ENCODE measurements at places on chromosomes 2 and 18.
A peak's percentile ranks its signal among the peaks of the same experiment; 100 is the strongest.

GRCh38 chr18:21257386-21257785 lies 15.4 kb downstream of the GREB1L start:
- DNase-seq, result peak; percentile 72

DNA sequence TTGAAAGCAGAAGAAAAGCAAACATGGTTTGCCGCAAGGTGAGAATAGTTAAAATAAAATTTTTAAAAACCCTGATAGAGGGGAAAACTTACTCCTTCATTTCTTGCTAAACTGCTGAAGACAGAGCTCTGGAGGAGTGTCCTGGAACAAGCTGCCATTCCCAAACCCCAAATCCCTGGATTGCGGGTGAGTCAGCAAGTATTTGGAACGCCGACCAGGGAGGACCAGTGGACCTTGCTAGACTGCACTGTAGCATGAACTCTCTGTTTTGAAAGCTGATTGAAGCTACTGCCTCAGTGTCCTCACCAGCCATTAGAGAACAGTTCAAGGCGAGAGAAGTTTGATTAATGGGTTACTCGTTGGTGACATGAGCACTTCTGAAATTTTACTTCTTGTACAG lies 99.4 kb upstream of the RASGRP3 start:
- DNase-seq, result peak; percentile 65

DNA sequence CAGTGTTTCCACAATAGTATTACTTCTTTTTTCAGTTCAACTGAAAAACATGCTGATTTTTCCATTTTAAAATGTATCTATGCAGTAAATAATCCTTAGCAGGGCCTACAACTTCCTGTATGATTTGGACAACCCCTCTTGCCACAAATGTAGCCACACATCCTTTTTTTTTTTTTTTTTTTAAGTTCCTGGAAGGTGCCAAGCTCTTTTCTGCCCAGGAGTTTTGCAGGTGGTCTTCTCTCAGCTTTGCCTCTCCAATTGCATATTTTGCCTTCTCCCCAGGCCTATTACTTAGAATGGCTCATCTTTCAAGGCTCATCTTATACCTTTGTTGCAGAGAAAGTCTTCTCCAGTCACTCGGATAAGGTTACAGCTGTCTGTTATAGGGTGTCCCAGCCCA lies 11.6 kb downstream of the KLHL14 start:
- DNase-seq, result no peak

DNA sequence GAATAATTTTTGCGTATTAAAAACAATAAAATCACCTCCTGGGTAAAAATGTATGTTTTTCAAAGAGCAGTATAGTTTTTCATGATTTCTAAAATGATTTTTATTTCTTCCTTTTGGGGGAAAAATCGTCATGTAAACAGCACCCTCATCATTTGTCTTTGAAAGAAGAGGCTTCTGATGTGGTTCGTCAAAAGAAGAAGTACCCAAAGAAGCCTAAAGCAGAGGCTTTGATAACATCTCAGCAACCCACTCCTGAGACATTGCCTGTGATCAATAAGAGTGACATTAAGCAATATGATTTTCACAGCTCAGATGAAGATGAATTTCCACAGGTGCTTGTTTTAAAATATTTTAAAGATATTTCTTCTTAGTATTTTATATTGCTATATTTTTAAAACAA lies 110.2 kb upstream of the KIF5C start:
- DNase-seq, result no peak

GRCh38 chr18:76885001-76885400 lies 62.6 kb downstream of the ZNF236 start:
- DNase-seq, result no peak

- peak; percentile 77 for DNase-seq
These were observed 725 bp downstream of the FBXO48 start for GRCh38 chr2:68466361-68466777.

- DNase-seq, result peak; percentile 33
These were observed 258.8 kb downstream of the CYP26B1 start for GRCh38 chr2:71888751-71889445.

DNA sequence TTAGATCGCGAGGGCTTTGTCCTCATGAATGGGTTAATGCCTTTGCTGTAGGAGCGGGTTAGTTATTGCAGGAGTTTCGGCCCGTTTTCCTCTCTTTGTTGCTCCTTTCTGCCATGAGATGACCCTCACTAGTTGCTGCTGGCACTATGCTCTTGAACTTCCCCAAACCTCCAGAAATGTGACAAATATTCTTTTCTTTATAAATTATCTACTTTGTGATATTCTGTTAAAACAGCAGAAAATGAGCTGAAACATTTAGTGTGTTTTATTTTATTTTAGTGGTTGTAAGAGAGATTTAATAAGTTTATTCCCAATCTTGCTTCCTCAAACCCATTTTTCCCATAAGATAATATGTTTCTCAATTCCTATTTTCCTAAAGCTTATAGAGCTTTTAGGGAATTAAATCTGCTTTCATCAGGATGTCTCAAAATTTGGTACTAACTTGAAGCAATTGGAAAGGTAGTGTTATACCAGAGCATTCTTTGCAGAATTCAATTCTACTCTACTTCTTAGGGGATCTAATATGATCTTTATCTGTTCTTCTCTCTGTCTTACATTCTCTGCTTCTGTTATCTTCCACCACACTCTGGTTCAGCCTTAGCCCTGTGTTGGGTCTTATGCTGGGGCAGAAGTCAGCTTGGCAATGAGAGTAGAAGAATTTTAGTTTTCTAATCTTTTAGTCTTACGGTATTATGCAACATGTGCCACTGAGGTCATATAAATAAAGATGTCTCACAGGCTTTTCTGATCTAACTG lies 23.1 kb downstream of the DDX1 start:
- DNase-seq, result no peak

GRCh38 chr2:188785490-188785889 lies 188.7 kb upstream of the COL3A1 start:
- peak; percentile 78 for DNase-seq

DNA sequence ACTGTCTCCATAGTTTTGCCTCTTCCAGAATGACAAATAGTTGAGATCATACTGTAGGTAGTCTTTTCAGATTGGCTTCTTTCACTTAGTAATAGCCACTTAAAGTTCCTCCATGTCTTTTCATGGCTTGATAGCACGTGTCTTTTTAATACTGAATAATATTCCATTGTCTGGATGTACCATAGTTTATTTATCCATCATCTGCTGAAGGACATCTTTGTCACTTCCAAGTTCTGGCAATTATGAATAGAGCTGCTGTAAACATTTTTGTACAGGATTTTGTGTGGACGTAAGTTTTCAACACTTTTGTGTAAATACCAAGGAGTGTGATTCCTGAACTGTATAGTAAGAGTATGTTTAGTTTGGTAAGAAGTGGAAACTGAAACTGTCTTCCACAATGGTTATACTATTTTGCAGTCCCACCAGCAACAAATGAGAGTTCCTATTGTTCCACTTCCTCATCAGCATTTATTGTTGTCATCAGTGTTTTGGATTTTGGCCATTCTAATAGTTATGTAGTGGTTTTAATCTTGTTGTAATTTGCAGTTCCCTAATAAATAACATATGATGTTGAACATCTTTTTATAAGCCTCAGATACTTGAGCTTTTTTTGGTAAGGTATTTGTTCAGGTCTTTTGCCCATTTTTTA lies 18.9 kb downstream of the LTBP1 start:
- no peak for DNase-seq

- DNase-seq, result no peak
These were observed 1420.1 kb upstream of the NXPH2 start for GRCh38 chr2:140200307-140200706.

- no peak for DNase-seq
These were observed 112.3 kb downstream of the GALNT1 start for GRCh38 chr18:35693829-35694228.

- no peak for DNase-seq
These were observed 10.3 kb upstream of the INO80C start for GRCh38 chr18:35508030-35508429.

DNA sequence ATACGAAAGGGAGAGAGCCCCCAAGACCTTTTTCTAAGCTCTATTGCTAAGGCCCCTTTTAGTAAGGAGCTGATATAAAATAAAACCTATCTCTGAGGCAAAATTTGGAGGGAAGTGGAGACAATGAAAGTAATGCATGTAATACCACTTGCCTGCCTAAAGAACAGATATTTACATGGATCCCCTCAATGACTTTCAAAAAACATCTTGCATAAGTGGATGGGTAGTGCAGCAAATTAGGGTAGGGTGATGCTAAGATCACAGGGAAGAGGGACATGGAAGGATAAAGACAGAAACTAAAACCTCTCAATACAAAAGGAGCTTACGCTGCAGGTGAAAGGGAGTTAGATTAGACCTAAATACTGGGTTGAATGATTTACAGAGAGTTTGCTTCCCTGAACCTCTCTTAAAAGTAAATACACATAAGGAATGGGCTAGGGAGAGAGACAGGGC lies 1.1 kb downstream of the ZNF513 start:
- no peak for DNase-seq

- no peak for DNase-seq
These were observed 45.6 kb downstream of the GPC1 start for GRCh38 chr2:240480834-240481623.

DNA sequence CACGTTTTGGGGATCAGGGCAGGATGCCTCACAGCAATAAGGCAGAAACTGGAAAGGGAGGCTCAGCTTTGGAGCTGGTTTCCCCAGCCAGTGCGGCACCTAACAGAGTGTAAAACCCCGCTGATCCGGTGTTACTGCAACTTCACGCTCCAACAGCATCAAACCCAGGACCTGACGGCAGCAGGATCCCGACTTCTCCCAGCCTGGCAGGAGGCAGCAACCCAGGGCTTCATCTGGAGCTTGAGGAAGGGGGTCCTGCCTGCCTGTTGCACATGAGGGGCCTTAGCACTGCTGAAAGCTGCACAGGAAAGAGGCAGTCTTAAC lies 209.8 kb downstream of the MGAT5 start:
- DNase-seq, result no peak

DNA sequence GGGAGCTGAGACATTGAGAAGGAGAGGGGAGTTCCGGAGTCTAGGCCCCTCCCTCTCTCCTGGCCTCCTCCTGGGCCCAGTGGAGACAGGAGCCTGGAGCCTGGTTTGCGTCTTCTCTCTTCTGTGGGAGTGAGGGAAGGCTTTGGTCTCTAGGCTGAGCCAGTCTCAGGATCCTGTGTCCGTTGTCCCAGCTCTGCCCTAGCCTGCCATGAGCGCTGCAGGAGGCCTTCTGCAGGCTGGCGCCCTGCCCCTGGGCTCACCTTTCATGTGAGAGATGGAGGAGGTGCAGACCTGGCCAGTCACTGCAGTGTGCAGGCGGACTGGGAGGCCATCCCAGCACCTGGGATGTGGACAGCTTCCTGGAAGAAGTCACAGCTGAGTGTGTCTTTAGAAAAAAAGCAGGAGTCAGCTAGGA lies 8.7 kb downstream of the IMPA2 start:
- no peak for DNase-seq

DNA sequence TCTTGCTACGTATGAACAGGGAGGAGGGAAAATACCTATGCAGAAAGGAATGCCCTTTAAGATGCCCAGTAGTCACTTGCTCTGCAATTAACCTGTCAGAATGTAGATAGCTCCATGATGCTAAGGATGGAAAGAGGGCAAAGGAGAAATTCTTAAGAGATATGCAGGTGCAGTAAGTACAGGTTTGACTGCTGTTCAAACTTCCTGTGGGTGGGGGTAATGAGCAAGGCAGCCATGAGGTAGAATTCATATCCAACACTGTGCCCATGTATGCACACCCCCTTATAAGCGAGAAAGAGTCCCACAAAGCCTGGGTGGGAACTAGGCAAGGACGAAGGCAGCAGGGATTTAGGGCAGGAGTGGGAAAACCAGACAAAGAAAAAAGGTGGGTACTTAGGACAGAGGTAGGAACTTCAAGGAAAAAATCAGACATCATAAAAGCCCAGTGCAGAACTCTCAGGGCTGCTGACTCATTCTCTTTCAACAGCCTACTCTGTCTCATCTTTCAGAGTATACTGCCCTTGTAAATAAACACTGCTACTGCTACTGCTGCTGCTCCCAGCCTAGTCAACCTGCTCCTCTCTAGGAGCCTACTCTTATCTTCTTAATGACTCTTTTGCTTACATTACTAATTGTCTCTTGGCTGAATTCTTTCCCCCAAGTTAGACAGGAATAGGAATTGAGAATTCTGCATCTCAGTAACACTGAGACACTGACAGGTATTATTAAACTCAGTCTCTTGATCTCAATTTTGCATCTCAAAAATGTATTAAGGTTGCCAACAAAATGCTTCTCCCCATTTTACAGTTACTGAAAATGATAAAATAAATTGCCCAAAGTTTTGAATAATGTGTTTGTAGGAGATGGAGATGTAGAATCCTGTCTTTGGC lies 189.0 kb downstream of the PTH2R start:
- DNase-seq, result no peak

DNA sequence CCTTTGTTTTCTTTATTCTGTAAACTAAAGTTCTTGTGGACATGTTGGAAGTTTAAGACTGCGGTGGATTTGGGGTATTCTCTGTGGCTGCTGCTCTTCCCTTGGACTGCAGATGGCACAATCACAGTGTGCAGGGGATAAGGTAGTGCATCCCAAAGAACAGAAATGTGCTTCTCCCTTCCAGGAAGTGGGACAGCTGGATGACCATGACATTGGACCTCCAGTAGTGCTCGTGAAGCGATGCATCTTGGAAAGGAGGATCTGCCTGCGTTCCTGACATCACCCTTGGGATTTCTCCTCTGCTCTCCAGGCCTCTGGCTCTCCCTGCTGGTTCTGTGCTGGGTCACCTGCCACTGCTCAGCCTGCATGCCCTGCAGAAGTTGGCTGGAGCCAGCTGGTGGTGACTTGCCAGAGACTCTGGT lies 109.9 kb downstream of the SLC4A3 start:
- no peak for DNase-seq

DNA sequence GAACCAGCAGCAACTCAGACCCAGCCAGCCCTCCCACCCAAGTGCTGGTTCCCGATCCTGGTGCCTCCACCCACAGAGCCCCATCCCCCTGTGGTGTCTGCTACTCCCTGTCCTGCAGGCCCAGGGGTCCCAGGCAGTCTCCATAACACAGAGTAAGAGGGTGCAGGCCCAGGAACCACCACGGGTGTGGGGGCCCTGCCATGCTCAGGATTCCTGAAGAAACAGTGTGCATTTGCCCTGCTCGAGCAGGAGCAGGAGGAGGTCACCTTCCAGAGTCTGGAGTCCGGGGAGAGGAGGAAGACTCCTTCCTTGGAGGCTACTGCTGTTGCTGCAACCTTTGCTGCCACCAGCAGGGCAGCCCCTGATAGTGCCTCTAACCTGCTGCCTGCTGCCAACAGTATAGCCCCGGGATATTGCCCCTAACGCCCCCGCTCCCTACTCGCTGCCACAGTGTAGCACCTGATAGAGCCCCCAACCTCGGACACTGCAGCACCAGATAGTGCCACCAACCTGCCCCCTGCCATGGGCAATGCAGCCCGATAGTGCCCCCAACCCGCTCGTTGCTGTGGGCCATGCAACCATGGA lies 46.8 kb upstream of the ANKRD62 start:
- no peak for DNase-seq

DNA sequence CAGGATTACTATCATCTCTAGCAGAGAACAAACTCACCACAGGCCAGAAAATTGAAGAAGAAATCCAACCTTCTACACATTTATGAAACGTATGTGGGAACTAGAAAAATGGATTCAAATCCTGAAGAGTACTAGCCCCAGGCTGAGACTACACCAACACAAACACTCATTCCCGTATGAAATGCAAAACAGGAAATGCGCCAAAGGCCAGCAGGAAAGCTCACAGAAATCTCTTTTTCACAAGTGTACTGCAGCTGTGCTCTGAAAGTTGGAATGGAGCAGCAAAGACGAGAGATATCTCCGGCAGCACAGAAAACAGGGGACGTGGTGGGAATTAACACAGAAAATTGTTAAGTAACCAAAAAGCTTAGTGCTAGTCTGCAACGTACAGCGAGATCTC lies 913.5 kb downstream of the TDRD15 start:
- no peak for DNase-seq
